ENCODE measurements at places on chromosomes 2 and 18.

DNA sequence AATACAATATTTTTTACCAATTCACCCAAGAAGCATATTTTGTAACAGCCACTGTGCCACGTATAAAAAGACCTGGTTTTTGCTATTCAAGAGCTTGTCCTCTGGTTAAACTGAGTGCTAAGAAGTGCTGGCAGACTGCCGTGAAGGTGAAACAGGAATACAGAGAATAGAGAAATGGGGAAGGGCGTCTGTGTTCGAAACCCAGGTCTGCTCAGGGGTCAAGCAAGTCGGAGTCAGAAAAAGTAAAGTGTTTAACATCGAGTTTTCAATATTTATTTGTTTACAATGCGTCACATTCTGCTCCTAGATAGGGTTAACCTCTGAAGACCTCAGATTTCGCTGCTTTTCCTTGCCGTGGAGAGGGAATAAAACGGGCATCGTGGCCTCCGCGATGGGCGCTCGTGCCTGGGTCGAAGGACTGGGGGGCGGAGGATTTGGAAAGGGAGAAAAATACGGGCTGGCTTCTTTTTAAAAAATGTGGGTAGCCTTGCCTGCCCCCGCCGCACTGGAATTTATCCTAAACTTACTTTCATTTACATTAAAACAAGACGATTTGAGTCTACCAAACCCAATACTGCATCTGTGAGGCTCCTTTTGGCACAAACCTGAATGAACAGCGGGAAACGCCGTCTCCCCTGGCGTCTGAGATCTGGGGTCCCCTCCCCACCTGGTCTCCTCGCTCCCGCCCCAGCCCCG lies 1.1 kb upstream of the SNTG2 start:
- no peak for DNase-seq

GRCh38 chr2:88632569-88632968 lies 5.3 kb upstream of the EIF2AK3 start:
- no peak for DNase-seq

- no peak for DNase-seq
Observed at GRCh38 chr2:128086244-128086643, 4.8 kb upstream of the UGGT1 start.

DNA sequence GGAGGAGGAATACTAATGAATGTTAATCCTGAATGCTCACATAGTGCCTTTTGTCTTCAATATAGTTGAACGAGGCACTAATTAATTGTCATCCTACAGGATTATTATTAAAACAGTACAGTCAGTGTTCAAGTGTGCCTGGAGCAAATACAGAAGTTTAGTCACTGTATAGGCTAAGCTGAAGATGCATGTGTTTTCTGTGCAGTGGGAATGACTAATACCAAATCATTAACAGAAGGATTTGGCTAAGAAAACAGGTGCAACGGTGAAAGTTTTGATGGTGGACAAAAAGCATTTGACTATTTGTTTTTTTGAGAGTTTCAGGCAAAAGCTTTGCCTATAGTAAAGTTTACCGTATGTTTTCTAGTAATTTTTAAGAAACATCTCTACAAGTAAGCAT lies 62.8 kb downstream of the DCC start:
- no peak for DNase-seq
